ENCODE measurements at places on chromosomes 7 and 10. TPM values are rescaled to one million over a fixed set of nuclear protein-coding genes. Genes with fewer than 3 reads are reported as not detected.

The CH25H gene
- 0.20 TPM for polyA plus RNA-seq

The COL28A1 gene
- 13.0 TPM for polyA plus RNA-seq

The PLCE1 gene
- polyA plus RNA-seq, result 29.9 TPM

The NKX1-2 gene
- not detected for polyA plus RNA-seq

The GNG11 gene
- polyA plus RNA-seq, result 49.7 TPM

The GSAP gene
- polyA plus RNA-seq, result 9.0 TPM

All from renal cortex interstitium (tissue), 15 donors.